NCI-H187 (cell line): ENCODE measurements at places on chromosomes 7 and 10.

- DNase-seq, result no peak
These were observed 354.1 kb downstream of the TNS3 start for GRCh38 chr7:47227762-47228177.

- no peak for DNase-seq
These were observed 32.8 kb downstream of the UBTD1 start for GRCh38 chr10:97531401-97531986.

DNA sequence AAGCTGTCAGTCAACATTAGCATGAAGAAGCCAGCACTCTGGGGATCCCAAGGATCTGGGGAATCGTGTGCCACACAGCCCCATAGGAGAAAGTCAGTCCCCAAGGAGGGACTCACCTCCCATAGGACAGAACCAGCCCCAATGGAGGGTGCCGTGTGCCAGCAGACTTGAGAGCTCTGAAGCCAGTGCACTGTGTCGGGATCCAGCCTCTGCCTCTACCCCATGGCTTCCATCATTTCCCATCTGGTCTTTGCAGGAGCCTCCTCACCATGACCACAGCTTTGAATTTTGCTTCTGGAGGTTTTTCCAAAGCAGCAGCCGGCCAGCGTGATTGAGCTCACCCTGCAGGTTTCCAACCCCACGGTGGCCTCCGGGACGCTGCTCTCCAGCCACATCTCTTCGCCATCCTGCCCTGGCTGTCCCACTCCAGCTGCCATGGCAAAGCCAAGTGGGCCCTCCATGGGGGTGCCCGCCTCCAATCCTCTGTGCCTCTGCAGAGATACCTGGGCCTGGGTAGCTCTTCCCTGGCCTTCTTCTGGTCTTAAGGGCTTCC, 171.8 kb upstream of the SHH start:
- DNase-seq, result no peak

DNA sequence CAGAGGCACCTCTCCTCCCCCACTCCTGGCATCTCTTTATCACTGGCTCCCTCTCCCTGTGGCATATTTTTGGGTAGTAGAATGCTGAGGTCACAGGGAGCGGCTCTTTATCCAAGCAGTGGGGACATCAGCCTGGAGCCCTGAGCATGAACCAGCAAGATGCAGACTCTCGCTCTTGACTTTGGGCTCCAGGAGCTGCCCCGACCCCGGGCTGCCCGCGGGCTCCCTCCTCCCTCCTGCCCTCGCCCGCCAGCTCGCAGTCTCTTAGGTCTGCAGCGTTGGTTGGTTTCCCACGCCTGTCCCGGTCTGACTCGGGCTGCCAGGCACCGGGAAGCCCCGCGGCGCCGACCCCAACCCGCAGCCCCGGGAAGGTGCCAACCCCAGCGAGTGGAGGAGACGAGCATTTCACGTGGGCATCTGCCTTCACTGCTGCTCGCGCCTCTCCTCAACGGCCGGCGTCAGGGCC, 1.3 kb downstream of the INSYN2A start:
- no peak for DNase-seq

DNA sequence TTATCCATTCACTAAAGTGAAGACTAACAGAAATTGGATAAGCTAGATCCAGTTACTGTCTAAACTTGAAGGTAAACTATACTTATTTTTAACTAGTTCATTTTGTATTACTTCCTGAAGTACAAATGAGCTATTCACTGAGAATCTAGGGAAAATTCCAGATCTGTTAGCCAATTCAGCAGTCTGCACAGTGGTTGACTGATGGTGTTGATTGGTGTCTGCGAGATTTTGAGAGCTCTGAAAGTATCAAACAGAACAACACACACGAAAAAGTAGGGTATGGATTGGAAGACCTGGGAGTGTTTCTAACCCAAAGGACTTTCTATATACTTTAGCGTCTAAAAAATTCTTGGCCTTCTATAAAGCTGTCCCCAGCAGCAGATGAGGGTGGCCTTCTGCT, 33.6 kb upstream of the AGR2 start:
- no peak for DNase-seq
